Sigmoid colon (tissue), 7 donors: ENCODE measurements at places on chromosomes 7 and 10.

- no peak for DNase-seq
These were observed 63.1 kb downstream of the PWWP2B start for GRCh38 chr10:132460071-132460470.

DNA sequence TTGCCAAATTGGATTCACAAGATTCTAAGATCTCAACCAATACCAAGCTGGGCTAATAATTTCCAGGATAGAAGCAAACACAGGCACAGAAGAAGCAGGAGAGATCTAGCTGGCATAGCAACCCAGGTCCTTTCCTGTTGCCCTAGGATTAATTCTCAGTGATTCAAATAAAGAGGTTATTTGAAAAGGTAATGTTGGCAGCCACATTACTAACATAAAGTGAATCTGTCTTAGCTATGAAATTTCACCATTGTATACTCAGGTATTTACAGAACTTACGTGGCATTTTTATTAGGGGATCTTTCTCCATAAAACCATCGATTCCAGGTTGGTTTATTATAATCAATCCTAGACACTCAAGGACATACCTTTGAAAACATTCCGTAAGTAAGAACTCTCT lies 379.3 kb upstream of the POM121L12 start:
- no peak for DNase-seq

- DNase-seq = peak; percentile 86
These were observed 1.4 kb upstream of the TRIM8 start for GRCh38 chr10:102642736-102643335.

GRCh38 chr10:32332299-32332750 lies 14.6 kb downstream of the EPC1 start:
- no peak for DNase-seq

DNA sequence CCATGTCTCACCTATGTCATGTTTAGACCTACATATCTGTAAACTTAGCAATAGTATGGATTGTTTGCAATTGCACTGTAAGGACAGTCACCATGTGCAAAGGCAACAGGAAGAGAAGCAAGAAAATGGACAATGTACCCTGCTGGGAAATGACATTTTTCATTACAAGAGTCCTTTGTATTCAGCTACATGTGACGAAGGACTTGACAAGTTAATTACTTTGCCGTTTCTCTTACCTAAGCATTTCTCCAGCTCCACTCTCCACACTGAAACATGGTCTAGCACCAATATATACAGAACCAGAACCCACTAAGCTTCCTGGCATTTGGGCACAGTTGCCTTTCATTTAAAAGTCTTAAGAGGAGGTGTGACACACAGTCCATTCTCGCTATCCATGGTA lies 76.6 kb upstream of the PFKP start:
- DNase-seq = no peak

- no peak for DNase-seq
These were observed 93.1 kb downstream of the SLC25A13 start for GRCh38 chr7:96228760-96229159.

GRCh38 chr10:73358331-73359279 lies at the start of gene CFAP70:
Gene CFAP70 (minus strand): TSS chr10:73358864. CDS start chr10:73354796, 4,068 bp downstream.
- peak; percentile 97 for DNase-seq

GRCh38 chr7:106568002-106568679 lies 92.8 kb downstream of the CCDC71L start:
- no peak for DNase-seq

GRCh38 chr7:116271963-116272886 lies 61.9 kb downstream of the TES start:
- DNase-seq = peak; percentile 90

GRCh38 chr10:82277591-82277990 lies 402.6 kb downstream of the NRG3 start:
- DNase-seq = no peak

- no peak for DNase-seq
These were observed 58.0 kb downstream of the GNAT3 start for GRCh38 chr7:80453699-80454340.

DNA sequence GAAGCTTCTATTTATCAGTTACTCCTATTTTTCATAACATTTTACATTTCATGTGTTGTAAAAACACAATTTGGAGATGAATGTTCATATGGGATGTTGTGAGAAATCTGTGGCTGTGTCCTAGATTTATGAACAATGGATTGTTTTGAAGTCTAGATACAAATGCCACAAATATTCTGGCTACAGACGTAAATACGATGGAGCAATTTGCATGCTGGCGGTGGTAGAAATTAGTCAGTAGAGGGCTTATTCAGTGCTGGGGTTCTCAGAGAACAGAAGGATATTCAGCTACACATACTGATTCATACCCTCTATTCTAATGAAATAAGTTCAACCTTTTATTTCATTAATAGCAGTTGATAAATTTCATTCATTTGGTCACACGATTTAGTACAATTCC lies 48.8 kb downstream of the PLPP4 start:
- no peak for DNase-seq

- no peak for DNase-seq
These were observed 434.8 kb upstream of the MKI67 start for GRCh38 chr10:128560993-128561392.

DNA sequence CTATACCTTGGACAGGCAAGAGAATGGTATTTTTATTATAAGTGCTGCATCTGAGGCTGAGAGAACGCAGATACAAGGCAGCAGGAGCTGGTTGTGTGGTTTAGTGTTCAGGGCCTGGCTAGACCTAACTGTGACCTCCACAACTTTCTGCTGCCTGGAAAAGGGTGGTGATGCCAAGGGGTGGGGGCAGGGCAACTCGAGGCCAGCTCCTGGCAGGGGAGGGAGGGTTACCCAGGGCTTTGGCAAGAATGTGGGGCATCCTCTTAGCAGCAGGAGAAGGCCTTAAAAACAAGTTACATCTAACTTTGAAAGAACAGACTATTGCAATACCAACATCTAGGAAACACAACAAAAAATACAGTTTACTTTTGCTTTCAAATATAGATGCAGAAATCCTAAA lies 13.0 kb downstream of the MXI1 start:
- DNase-seq = peak; percentile 74
